ENCODE measurements at places on chromosomes 7 and 10. TPM values are rescaled to one million over a fixed set of nuclear protein-coding genes. Genes with fewer than 3 reads are reported as not detected.

The OR6V1 gene
- not detected for total RNA-seq

The SLC26A4 gene
- not detected for total RNA-seq

- H3K27ac ChIP-seq, result no peak overlapping the region
- DNase-seq, result no peak
- H3K4me1 ChIP-seq, result no peaks in the 10 kb centered on the region
- H3K4me3 ChIP-seq, result no peak overlapping the region
- H3K36me3 ChIP-seq, result no peaks in the 10 kb centered on the region
- no peaks in the 10 kb centered on the region for H3K27me3 ChIP-seq
Observed at GRCh38 chr10:89374713-89375141, 3.1 kb upstream of the IFIT1B start.

GRCh38 chr10:61781969-61782403 is 119.3 kb downstream of the CABCOCO1 start:
- no peaks in the 10 kb centered on the region for H3K4me1 ChIP-seq
- H3K4me3 ChIP-seq, result no peak overlapping the region
- no peaks in the 10 kb centered on the region for H3K27me3 ChIP-seq
- no peaks in the 10 kb centered on the region for H3K36me3 ChIP-seq
- DNase-seq, result no peak

- H3K36me3 ChIP-seq, result no peaks in the 10 kb centered on the region
- no peak overlapping the region for H3K4me3 ChIP-seq
- H3K4me1 ChIP-seq, result no peaks in the 10 kb centered on the region
- no peaks in the 10 kb centered on the region for H3K27me3 ChIP-seq
- DNase-seq, result no peak
Observed at GRCh38 chr7:7773334-7774309, 55.2 kb upstream of the RPA3 start.

GRCh38 chr7:150791304-150791703 is 8.9 kb downstream of the TMEM176B start:
- DNase-seq, result no peak
- H3K27me3 ChIP-seq, result no peaks in the 10 kb centered on the region
- H3K27ac ChIP-seq, result no peak overlapping the region
- H3K4me3 ChIP-seq, result no peak overlapping the region
- peaks cover 3% of the 10 kb centered on the region for H3K4me1 ChIP-seq
- no peaks in the 10 kb centered on the region for H3K36me3 ChIP-seq

DNA sequence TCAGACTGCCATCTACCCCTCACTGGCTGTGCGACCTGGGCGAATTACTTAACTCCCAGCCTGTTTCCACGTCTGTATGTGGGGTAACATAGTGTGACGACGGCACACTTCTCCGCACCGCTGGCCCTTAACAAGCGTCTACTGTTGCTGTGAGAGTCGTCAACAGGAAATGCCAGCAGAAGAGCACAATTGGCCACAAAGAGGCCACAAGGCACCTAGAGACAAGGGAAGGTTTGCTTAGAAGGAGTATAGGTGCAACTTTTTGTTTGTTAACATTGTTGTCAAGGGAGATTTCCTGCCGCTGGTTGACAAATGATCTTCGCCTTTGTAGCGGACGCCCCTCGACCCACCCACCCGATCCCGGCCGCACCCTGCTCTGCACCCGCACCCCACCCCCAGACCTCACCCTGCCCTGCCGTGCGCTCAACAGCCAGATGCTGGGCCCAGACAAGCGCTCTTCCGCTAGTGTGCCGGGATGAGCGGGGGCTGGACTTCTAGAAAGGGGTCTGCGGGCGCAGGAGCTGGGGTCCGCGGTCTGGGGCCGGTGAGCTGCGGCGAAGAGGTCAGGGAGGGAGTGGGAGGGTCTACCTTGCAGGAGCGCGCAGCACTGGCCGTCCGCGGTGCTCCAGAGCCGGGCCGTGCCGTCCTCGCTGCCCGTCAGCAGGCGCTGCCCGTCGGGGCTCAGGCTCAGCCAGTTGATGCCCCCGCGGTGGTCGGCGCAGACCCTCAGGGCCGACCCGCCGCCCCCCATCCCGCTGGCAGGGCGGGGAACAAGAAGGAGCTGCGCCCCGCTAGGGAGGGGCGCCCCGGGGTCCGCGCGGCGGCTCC is 785 bp downstream of the WDR86 start:
- H3K36me3 ChIP-seq, result no peaks in the 10 kb centered on the region
- H3K27ac ChIP-seq, result peak overlapping the region; percentile 94
- peak; percentile 94 for DNase-seq
- peaks cover 37% of the 10 kb centered on the region for H3K4me1 ChIP-seq

DNA sequence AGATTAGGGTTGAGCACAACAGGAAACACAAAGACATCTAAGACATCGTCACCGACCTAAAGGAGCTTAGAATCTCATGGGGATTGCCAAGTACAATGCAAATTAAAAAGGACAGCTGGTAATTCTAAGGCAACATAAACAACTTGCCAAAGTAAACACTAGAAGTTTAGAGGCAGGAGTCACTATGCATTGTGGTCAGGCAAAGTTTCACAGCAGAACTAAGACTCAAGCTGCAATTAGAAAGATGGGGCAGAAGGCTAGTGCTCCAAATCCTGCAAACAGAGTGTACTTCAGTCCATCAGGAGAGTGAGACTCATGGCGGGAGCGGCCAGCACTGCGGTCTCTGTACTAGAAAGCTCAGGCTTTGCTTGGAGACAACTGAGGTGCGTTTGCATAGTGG is 52.7 kb downstream of the HIPK2 start:
- no peak overlapping the region for H3K4me3 ChIP-seq
- H3K27ac ChIP-seq, result peak overlapping the region; percentile 52
- H3K4me1 ChIP-seq, result peaks cover 26% of the 10 kb centered on the region
- no peaks in the 10 kb centered on the region for H3K36me3 ChIP-seq
- no peaks in the 10 kb centered on the region for H3K27me3 ChIP-seq

DNA sequence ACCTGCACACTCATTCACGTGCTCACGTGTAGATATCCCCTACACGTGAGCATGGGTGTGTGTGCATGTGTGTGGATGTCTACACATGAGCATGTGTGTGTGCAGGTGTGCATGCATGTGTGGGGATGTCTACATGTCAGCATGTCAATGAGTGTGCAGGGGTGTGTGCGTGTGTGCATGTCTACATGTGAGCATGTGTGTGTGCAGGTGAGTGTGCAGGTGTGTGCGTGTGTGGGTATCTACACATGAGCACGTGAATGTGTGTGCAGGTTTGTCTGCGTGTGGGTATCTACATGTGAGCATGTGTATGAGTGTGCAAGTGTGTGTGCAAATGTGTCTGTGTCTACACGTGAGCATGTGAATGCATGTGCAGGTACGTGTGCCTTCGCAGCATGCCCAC is 274.8 kb downstream of the PTPRN2 start:
- no peak overlapping the region for H3K4me3 ChIP-seq
- no peaks in the 10 kb centered on the region for H3K36me3 ChIP-seq
- no peak overlapping the region for H3K27ac ChIP-seq
- no peaks in the 10 kb centered on the region for H3K27me3 ChIP-seq

GRCh38 chr7:16271990-16272665 is 149.2 kb downstream of the CRPPA start:
- no peak overlapping the region for H3K4me3 ChIP-seq
- no peak for DNase-seq
- H3K36me3 ChIP-seq, result no peaks in the 10 kb centered on the region

GRCh38 chr7:64320547-64321513 is 7.1 kb downstream of the ZNF736 start:
- H3K36me3 ChIP-seq, result no peaks in the 10 kb centered on the region
- no peak for DNase-seq
- no peaks in the 10 kb centered on the region for H3K4me1 ChIP-seq
- no peaks in the 10 kb centered on the region for H3K27me3 ChIP-seq
- H3K27ac ChIP-seq, result no peak overlapping the region

GRCh38 chr7:107203607-107204006 is 34.8 kb downstream of the HBP1 start:
- peaks cover 73% of the 10 kb centered on the region for H3K36me3 ChIP-seq
- DNase-seq, result no peak
- H3K27me3 ChIP-seq, result no peaks in the 10 kb centered on the region
- H3K27ac ChIP-seq, result no peak overlapping the region
- H3K4me1 ChIP-seq, result no peaks in the 10 kb centered on the region

- H3K27me3 ChIP-seq, result no peaks in the 10 kb centered on the region
- no peak overlapping the region for H3K27ac ChIP-seq
- no peak overlapping the region for H3K4me3 ChIP-seq
- DNase-seq, result no peak
Observed at GRCh38 chr7:48251766-48252165, 80.5 kb downstream of the ABCA13 start.

- H3K4me1 ChIP-seq, result peaks cover 3% of the 10 kb centered on the region
- peaks cover 2% of the 10 kb centered on the region for H3K27me3 ChIP-seq
- no peak overlapping the region for H3K27ac ChIP-seq
- H3K4me3 ChIP-seq, result no peak overlapping the region
- DNase-seq, result no peak
Observed at GRCh38 chr7:94030634-94031033, 26.5 kb upstream of the BET1 start.

DNA sequence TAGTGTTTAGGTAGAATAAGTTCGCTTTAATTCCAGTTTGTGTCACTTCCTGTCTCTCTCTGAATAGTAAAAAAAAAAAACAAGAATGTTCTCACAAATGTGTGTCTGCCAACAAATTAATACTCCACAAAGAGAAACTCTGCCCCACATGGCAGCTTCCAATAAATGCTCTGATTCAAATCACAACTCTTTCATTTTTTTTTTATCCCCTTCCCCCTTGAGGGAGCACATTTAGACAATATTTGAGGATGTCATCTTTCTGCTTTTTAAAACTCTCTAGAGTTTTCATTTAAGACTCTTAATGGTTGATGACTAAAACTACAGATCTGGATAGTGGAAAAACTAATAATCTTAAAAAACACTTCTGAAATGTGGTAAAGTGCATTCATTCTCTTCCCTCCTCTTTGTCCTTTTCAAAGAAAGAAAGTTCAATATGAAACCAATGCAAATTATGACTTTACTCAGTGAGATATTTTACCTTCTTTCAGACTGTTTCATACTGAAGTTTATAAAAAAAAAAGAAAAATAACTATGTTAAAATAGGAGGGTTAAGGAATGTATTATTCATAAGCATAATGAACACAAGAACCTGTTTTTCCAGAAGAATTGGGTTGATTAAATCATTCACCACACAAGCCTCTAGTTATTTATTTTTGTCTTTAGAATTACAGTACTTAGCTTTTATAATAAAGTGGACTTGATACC is 42.3 kb downstream of the ARID5B start:
- H3K4me3 ChIP-seq, result peak overlapping the region; percentile 30
- peak overlapping the region; percentile 93 for H3K27ac ChIP-seq
- peaks cover 11% of the 10 kb centered on the region for H3K4me1 ChIP-seq
- no peak for DNase-seq

- H3K27ac ChIP-seq, result no peak overlapping the region
- no peaks in the 10 kb centered on the region for H3K27me3 ChIP-seq
- no peak for DNase-seq
- no peak overlapping the region for H3K4me3 ChIP-seq
Observed at GRCh38 chr7:158861936-158862704, 5.8 kb downstream of the DYNC2I1 start.

DNA sequence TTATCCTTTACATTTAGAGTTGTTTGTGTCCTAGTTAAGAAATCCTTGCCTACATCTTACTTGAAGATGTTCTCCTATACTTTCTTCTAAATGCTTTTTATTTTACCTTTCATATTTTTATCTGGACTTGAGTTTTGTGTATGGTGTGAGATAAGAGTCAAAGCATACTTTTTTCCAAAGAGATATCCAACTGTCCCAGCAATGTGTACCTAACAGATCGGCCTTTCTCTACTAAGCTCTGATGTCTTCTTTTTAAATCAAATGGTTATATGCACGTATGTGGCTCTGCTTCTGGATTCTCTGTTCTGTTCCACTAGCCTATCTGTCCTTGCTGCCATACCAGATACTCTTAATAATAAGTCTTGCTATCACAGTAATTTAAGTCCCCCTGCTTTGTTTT is 7.2 kb downstream of the IKZF5 start:
- no peaks in the 10 kb centered on the region for H3K27me3 ChIP-seq
- DNase-seq, result no peak
- peaks cover 15% of the 10 kb centered on the region for H3K36me3 ChIP-seq

DNA sequence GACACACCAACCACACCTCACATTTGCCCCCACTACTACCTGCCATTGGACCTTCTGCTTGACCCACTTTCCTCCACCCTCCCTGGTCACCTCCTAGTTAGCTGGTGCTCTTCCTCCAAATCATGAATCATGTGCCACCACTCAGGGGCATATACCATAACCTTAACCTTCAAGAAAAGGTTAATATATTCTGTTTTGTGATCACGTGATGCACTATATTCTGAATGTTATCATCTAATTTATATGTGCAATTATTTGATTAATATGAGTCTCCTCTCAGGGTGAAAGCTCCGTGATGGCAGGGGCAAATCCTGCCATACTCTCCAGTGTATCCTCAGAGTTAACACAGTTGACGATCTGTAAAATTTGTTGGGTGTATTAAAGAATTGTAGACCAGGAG is 635.5 kb downstream of the XPNPEP1 start:
- no peak overlapping the region for H3K27ac ChIP-seq
- H3K27me3 ChIP-seq, result no peaks in the 10 kb centered on the region
- no peak overlapping the region for H3K4me3 ChIP-seq

DNA sequence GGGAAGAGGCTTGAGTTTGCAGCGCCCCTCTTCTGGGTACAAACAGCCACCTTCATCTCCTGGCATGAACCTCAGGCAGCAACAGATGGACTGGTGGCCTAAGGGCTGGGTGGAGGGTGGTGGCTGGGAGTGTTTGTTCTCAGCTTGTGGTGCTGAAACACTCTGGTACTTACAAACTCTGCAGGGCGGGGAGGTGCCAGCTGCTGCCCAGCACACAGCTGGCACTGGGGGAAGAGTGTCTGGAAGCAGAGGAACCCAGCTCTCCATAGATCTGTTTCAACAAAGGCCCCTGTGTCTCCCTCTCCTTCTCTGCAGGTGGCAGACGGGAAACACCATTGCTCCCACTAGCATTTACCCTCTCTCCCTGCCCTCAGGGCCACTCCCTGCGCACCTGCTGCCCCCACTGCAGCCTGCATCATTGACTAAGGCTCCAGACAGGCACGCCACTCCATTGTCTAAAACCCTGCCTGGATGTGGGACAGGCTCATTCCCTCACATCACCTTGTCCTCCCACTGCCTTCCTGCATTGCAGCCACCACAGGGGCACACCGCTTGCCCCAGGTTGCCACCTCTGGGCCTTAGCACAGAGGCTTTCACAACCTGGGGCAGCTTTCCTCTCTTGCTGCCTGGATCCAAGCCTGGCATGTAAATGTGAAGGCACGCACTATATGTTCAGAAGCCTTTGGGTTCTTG is 6.5 kb downstream of the ARHGAP22 start:
- H3K36me3 ChIP-seq, result no peaks in the 10 kb centered on the region
- H3K27me3 ChIP-seq, result no peaks in the 10 kb centered on the region
- H3K4me3 ChIP-seq, result no peak overlapping the region
- no peak for DNase-seq
- no peak overlapping the region for H3K27ac ChIP-seq
- no peaks in the 10 kb centered on the region for H3K4me1 ChIP-seq

GRCh38 chr10:132918617-132919373 is 23.6 kb downstream of the CFAP46 start:
- H3K27ac ChIP-seq, result no peak overlapping the region
- H3K4me3 ChIP-seq, result no peak overlapping the region
- DNase-seq, result no peak
- no peaks in the 10 kb centered on the region for H3K36me3 ChIP-seq
- H3K4me1 ChIP-seq, result peaks cover 4% of the 10 kb centered on the region
- no peaks in the 10 kb centered on the region for H3K27me3 ChIP-seq

GRCh38 chr10:90571481-90572258 is 286.2 kb downstream of the HTR7 start:
- H3K27me3 ChIP-seq, result no peaks in the 10 kb centered on the region
- no peaks in the 10 kb centered on the region for H3K36me3 ChIP-seq
- H3K27ac ChIP-seq, result no peak overlapping the region
- DNase-seq, result no peak
- no peak overlapping the region for H3K4me3 ChIP-seq
